ENCODE measurements at places on chromosomes 12 and 14.

- no peak for DNase-seq
Measured at GRCh38 chr12:80837342-80837978, 100.3 kb downstream of the LIN7A start.

DNA sequence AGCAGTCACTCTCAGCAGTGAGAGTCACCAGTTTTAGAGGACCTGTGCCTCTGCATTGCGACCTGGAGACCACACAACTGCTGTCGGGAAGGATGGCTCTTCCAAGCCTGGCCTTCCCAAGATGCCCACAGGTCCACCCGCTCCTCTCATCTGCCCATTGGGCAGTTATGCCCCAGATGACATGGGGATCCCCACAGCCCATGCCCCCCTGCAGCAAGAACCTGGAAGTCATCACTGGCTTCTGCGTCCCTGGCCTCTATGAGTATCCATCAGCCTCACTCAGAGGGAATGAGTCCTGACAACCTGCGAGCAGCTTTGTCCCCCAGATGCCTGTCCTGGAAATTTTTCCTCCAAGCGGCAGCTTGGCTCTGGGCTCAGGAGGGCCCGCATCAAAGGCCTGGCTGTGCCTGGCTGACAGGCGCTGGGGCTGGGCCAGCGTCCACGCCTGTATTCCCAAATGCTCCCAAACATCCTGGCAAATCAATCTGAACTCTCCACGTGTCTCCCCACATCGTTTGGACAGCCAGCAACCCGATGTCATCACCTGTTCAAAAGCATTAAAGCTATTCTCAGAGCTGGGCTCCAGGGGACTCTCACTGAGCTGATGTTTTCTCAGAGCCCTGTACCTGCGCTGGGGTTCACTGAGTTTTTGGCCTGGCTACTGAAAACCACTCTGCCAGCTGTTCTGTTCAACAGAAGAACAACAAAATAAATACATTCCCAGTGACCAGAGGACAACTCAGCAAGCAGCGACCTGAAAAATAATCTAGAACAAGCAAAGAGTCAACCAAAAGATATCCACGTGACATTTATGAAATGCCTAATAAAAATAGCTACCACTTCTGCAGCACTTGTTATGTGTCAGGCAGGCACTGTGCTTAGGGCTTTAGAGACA lies 57.8 kb downstream of the CLMN start:
- no peak for DNase-seq

GRCh38 chr12:52423661-52424500 lies 10.3 kb downstream of the KRT75 start:
- DNase-seq: no peak

DNA sequence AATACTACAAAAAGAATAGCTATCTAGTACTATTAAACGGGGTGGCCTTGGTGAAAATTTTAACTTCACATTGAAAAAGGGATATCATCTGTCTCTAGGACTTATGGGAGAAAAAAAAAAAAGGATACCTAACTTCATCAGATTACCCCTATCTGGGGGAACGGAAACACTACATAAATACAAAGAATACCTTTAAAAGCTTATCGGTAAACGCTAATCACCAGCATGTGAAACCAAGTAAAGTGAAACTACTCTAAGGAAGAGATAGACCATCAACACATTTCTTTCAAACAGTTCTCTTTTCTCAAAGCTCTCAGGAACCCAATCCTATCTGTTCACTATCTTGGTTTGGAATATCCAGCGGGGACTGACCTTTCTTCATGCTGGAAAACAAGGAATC lies 3.5 kb downstream of the KICS2 start:
- DNase-seq: no peak

DNA sequence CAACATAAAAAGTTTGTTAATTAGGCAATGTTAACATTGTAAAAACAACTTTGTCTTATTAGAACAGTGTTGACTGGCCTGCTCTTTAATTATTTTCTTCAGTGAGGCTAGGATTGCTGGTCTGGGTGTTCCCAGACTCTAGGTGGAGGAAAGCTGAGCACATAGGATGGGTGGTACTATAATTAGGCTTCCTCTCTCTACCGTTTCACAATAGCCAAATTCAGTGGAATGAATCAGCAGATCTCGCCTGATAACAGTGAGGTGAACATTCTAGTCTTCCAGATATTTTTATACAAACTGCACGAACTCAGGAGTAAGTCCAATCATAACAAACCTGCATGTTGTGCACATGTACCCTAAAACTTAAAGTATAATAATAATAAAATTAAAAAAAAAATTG lies 11.9 kb downstream of the PTGDR start:
- no peak for DNase-seq

GRCh38 chr14:21476523-21476924 lies 235 bp downstream of the RAB2B start:
- DNase-seq: peak; percentile 75

GRCh38 chr12:76946446-76946845 lies 67.6 kb upstream of the CSRP2 start:
- no peak for DNase-seq

DNA sequence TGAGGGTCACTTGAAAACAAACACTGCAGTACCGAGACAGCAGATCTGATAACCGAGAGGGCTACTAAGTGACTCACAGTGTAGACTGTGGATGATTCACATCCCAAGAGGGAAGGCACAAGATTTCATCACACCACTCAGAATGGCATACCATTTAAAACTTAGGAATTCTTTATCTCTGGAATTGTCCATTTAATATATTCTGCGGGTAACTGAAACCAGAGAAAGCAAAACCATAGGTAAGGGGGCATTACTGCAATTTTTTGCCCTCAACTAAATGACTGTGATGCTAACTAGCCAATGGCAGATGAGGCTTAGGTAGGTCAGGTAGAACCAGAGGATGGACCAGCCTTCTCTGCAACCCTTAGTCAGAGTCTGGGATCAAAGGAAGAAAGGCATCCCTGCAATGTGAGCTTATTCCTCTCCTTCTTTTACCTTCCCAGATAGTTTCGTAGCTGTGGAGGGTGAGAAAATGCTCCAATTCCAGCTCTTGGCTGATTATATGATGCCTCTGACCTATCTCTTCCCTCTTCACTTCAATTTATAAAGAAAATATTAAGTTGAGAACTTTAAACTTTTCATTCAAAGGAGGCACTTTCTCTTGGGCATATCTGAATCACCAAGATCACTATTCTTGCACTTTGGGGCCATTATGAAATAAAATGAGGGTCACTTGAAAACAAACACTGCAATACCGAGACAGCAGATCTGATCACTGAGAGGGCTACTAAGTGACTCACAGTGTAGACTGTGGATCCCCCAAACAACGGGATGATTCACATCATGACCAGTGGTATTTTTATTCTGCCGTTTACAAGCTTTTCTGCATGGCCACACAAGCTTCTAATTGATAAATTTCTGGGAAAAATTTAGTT lies 6.8 kb downstream of the ART4 start:
- no peak for DNase-seq

- no peak for DNase-seq
Measured at GRCh38 chr12:103883908-103884307, 42.9 kb upstream of the NT5DC3 start.

- DNase-seq: no peak
Measured at GRCh38 chr12:105864901-105865300, 273.9 kb downstream of the NUAK1 start.

- DNase-seq: no peak
Measured at GRCh38 chr12:8154526-8154925, 2.3 kb upstream of the ZNF705A start.

DNA sequence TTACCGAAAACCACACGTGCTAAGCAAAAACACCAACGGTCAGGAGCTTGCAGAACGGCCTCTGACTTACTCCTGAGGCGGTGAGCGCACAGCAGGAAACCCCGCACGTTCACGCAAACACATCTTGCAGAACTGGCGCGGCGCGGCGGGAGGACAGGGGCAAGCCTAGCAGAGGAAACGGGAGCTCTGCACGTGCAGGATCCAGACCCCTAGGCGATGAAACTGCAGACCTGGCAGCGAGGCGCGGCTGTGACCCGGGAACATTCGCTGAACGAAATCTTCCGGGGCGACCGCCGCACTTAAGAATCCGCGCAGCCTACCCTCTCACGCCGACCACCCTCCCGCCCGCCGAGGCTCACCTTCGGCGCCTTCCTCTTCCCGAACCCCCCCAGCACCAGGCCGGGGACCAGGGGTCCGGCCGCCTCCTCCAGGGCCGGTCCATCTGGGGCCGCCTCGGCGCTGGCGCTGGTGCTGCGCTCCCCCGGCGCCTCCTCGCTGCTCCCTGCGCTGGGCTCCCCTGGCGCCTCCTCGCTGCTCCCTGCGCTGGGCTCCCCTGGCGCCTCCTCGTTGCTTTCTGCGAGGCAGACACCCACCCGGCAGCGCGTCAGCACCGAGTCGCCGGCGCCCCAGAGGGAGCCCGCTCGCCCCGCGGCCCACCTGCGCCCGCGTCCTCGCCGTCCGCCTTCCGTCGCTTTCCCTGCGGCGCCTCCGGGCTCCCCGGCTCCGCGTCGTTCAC lies 615 bp downstream of the DDX51 start:
- no peak for DNase-seq

- DNase-seq: no peak
Measured at GRCh38 chr14:70343141-70343540, 16.3 kb downstream of the COX16 start.

- DNase-seq: no peak
Measured at GRCh38 chr12:50187084-50187900, 20.1 kb upstream of the CERS5 start.

DNA sequence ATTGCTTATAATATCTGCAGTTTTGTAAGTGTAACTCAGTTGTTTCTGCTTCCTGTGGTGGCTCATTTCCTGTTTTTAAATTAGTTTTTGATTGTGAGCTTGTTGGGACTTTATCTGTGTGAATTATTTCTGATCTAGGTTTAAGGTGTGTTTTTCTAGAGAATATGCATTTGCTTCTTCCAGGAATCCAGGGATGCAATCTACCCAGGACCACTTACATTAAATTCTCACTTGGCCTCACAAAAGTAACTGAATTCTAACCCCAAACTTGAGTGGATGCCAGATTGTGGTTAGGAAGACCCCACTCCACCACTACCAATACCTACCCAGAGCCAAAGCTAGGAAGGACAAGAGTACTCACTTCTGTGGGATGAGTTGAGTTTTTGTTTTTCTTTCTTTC lies 11.9 kb downstream of the STYX start:
- no peak for DNase-seq

DNA sequence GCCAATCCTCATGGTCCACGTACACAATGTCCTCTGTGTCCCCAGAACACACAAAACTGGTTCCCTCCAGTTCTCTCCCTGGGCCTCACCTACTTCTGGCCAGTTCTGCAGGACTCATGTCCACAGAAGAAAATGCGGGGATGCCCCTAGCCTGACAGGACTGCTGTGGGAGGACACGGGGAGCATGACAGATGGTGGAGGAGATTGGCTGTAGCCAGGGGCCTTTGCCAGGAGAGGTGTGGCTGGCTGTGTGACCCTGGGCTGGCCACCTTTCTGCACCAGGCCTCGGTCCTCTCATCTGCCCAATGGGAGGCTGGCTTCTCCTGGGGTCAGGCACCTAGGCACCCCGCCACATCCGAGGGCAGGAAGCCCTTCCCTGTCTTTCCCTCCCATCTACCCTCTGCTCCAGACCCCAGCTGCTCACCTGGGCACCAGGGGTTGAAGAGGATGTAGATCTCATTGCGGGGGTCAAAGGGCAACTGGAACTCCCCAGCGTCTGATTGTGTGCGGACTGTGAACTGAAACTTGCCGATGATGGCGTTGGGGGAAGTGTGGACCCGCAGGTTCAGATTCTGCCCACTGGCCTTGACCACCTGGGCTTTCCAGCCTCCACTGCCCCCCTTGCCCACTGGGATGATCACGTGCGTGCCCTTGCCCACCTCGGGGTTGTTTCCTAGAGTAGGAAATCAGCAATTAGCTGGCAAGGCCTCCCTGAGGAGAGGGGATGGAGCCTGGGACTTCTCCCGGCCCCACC lies 2.8 kb downstream of the TGM1 start:
- DNase-seq: no peak

- DNase-seq: no peak
Measured at GRCh38 chr14:35405304-35405996, 901 bp upstream of the NFKBIA start.

- peak; percentile 27 for DNase-seq
Measured at GRCh38 chr12:111298582-111299436, 70.1 kb downstream of the PHETA1 start.

DNA sequence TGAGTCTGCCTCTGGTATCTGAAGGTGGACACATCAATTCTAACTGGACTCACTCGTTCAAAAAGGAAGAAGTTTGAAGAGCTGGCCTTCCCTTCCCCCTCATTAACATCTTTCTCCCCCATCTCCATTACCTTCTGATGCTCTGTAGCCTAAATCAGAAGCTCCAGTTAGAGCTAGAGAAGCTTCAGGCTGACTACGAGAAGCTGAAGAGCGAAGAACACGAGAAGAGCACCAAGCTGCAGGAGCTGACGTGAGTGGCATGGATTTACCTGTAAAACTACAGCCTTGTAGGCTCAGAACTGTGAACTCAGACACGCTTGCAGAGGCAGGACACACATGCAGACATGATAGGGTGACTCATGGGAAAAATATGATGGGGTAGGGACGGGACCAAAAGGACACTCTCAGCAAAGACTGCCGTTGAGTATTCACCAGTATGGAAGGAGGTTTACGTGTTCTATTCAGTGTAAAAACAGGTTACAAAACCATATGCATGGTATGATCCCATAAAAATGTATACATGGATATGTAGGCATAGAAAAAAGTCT lies 14.3 kb upstream of the PIP4K2C start:
- no peak for DNase-seq

DNA sequence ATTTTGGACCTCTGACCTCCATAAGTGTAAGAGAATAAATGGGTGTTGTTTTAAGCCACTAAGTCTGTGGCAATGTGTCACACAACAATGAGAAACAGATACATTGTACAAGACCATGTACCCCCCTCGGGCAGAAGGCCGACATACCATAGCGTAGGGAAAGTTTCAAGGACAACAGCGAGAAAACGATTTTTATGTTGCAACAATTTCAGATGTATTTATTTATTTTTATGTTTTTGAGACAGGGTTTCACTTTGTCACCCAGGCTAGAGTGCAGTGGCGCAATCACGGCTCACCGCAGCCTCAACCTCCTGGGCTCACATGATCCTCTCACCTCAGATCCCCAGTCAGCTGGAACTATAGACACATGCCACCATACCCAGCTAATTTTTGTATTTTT lies 136.4 kb upstream of the NCOR2 start:
- DNase-seq: no peak

DNA sequence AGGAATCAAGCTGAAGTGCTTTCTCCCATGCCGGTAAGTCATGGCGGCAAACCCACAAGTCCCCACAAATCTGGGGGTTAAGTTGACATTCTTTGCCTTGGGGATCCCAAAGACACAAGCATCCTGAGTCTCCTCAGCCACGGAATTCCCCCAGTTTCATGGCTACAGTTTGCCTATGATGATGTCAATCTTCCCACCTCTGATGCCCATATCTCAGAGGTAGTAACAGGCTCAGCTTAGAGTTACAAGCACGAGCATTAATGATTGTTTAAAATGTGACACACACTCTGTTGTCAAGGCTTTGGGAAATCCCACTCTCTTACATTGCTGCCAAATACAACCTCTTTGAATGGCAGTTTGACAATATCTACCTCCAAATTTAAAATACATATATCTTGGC lies 22.3 kb downstream of the NOS1 start:
- DNase-seq: no peak
